Stimulated activated CD4-positive, alpha-beta T cell treated with anti-CD3 and anti-CD28 coated beads, Interleukin-15, amount 100 ng/mL, for 1 hour (primary cell): ENCODE measurements at places on chromosomes 13 and 19.

- no peak for DNase-seq
Observed at GRCh38 chr13:38785042-38785441, 98.2 kb downstream of the FREM2 start.

DNA sequence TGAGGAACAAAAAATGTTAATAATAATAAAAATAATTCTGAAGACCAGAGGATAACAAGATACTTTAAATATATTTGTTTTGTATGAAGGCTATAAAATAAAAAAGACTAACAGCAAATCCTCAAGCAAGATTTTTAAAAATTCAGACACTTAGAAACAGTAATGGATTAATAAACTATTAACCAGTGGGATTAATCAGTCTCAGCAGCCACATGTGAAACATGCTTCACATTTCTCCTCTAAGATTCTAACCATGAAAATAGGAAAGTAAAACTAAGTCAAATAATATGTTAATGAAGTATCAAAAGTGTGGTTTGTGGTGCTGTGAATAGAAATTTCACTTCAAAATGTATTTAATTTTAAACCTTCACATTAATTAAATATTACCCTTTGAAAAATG is 57.4 kb downstream of the KCNRG start:
- DNase-seq, result no peak

- no peak for DNase-seq
Observed at GRCh38 chr19:16351133-16351809, 26.6 kb downstream of the KLF2 start.

- DNase-seq, result peak; percentile 18
Observed at GRCh38 chr19:35332817-35333216, 3.8 kb downstream of the CD22 start.

GRCh38 chr13:40960716-40961115 is 58.4 kb downstream of the ELF1 start:
- DNase-seq, result no peak

GRCh38 chr13:45392811-45393210 is 25.4 kb downstream of the SLC25A30 start:
- no peak for DNase-seq

- DNase-seq, result no peak
Observed at GRCh38 chr19:29664753-29665214, 477 bp upstream of the PLEKHF1 start.

DNA sequence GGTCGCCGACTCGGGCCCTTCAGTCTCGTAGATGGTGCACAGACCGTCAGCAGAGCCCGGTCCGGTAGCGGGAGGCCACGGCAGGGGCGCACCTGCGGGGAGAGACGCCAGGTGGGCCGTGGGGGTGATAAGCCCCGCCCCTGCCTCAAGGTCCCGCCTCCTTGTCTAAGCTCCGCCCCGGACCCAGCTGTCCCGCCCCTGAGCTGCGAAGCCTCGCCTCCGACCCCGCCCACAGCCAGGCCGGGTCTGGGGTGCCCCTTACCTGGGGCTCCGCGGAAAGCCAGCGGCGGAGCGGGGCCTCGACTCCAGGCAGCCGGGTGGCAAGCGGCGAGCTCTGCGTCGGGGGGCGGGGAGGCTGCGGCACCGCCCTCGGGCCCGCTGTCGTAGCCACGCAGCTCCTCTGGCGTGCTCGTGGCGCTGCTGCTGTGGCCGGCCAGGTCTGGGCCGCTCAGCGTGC is 4.7 kb downstream of the PRR36 start:
- peak; percentile 75 for DNase-seq

- DNase-seq, result peak; percentile 37
Observed at GRCh38 chr19:41785653-41786052, 10.7 kb upstream of the CEACAM3 start.

DNA sequence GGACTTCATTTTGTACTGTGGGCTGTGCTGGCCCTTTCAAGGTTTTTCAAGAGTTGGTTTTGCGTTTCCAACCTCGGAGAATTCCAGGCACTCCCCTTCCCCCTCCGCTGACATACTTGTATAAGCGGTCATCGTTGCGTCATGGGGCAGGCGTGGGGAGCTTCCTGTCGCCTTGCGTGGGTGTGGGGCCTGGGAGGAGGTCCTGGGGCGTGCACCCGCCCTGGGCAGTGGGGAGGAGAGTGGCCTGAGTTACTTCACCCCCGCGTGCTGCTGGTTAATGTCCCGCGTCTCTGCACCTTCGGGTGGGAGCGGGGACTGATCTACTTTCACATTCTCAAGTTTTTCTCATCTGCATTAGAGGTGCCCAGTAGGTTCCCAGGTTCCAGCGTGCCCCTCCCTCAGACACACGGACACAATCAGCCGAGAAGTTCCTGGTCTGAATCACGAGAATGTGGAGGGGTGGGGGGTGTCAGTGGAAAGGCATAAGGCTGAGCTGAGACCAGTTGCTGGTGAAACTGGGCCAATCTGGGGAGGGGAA is 4.1 kb downstream of the IER2 start:
- DNase-seq, result peak; percentile 44
